Activated CD8-positive, alpha-beta memory T cell treated with anti-CD3 and anti-CD28 coated beads for 1 hour (primary cell): ENCODE measurements at places on chromosomes 5 and 9.

DNA sequence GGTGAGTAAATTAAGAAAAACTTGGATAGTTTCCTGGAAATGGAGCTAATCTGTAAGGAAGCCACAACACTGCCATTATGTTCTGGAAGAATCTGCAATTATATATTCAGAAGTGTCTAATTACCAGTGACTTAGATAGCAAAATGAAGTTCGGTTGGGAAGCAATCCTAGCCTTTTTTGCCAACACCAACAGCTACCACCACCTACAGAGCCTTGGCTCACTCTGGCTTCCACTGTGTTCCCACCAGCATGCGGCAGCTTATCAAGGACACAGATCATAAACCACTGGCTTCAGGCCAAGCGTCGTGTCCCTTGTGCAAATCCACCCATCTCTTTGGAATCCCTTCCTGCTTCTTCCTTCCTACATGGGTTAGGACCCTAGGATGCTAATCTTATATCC, 118.0 kb upstream of the PCA3 start:
- DNase-seq, result no peak

DNA sequence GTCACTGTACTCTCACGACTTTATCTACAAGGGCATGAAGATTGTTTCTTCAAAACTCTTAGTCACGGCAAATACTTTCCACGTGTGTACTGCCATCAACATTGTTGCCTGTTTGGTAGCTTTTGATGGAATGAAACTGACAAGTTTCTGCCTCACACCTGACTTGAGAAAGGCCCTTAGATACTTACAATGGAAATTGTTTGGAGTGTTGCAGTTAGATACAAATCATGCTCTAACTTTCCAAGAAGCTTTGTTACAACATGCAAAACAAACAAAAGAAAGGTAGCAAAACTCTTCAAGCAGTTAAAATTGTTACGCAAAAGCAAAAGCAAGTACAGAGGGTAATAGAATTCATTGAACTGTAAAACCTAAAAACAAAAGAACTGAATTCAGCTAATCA, 91.1 kb upstream of the TLE4 start:
- no peak for DNase-seq

DNA sequence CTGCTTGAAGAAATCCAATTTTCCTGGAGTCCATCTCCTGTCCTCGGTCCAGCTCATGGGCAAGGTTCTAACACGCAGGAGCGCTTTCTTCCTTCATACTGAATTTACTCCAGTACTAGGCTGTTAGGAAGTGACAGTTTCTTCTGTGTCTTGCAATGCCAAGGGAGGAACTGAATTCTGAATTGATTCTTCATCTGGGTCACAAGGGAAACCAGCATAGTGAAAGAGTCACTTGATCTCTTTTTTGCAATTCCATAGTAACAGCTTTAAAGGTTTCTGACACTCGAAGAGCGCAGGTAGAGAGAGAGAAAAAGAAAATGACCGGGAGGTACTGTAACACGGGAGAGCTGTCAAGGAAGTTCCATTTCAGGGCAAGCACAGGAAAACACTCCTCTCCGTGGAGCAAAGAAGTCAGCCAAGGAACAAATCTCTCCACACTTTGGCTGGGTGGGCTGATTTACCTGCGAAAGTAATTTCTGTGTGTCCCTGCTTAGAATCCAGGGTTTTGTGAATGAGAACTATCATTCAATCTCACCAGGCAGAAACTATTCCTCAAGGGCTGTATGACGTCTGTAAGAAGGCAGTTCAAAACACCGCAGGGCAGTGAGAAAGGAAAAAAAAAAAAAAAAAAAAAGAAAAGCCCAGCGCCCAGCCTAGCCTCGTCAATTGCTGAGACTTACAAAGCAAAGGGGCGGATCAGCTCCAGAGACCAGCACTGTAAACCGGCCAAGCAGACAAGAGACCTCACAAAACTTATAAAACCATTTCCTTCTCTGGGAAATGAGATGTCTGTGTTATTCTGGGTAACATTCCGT, 617.8 kb downstream of the PDE4D start:
- DNase-seq, result no peak

- DNase-seq, result no peak
These were observed 1.1 kb upstream of the OTULINL start for GRCh38 chr5:14580398-14581034.

- DNase-seq, result no peak
These were observed 3.9 kb upstream of the MGAT1 start for GRCh38 chr5:180806351-180807011.

DNA sequence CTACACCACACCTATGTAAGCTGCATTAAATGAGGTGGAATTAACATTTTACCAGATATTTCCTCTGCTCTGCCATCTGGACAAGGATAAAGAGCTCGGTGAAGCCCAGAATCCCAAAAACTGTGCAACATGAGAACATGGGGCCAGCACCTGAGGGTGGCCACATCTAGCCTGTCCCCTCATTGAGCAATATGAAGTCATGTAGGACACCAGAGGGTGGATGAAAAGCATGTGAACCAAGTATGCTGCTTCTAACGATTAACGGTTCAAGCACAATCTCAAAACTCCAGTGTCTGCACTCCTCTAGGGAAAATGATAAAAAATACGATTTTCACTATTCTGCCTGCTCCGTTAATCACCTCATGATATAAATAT, 545.8 kb downstream of the EBF1 start:
- DNase-seq, result no peak

- no peak for DNase-seq
These were observed 338.4 kb downstream of the ARHGEF28 start for GRCh38 chr5:73964352-73964865.

DNA sequence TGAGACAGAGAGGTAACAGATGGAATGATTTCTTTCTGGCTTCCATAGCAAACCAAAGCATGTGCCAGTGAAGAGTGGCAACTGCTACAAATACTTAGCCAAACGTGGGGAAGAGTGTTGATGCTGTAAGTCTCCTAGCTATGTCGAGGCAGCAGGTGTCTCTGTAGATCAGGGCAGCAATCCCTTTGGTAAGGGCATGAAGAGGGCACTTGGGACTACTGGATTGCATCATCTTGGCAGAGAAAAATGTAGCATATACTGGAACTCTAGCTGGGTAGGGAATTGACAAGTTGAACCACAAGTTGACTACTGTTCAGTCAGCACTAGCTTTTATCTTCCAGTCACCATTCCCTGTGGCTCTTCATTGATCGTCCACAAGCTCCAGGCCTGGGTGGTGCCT, 75.8 kb downstream of the GHR start:
- no peak for DNase-seq

DNA sequence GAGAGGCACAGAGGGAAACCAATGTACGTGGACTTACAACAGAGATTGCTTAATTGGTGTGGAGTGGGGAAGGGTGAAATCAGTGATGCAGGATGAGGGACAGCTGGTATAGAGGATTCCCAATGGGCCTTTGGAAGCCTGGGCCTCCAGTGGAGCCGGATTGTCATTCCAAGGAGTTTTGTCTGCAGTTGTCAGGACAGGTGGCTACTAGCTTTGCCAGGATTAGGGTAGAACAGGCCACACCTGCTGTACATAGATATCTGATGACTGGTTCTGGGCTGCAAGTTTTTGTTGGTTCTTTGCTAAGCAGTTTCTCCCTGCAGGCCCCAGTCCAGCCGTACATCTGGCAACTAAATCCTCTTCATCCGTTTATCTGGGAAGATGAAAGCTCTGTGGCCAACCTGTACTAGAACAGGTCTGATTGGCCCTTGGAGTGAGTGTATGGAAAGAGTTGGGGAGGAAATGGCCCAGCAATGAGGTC, 4.2 kb downstream of the SKP2 start:
- no peak for DNase-seq

- DNase-seq, result no peak
These were observed 311.5 kb upstream of the TARS1 start for GRCh38 chr5:33129309-33129708.

- no peak for DNase-seq
These were observed 1035.3 kb downstream of the CDH12 start for GRCh38 chr5:21817668-21818369.

GRCh38 chr5:100690036-100690560, 154.9 kb downstream of the FAM174A start:
- no peak for DNase-seq

DNA sequence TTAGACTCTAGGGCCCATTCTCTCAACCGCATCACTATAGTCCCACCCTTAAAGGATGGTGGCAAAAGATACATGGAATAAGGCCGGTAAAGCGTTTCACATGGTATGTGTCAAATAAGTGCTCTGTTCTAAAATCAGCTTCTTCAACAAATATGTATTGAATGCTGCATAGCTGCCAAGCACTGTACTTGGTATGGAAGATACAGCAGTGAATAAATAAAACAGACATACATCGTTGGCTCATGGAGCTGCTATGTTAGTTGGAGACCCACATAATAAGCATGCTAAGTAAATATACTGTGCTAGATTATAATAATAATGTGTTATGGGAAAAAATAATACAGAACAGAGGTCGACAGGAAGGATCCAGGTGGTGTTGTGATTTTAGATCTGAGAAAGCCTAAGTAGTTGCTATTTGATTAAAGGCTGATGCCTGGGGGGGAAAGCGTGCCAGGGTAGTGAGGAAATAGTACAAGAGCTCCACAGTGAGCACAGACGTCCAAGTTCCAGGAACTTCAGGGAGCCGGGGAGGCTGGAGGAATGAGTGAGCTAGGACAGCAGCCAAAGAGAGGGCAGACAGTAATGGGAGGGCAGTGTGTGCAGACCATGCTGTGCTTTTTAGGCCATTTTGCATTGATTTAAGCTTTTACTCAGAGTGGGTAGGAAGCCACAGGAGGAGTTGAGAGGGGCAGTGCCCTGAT, 93.7 kb downstream of the JAKMIP2 start:
- DNase-seq, result no peak

- no peak for DNase-seq
These were observed 158.8 kb downstream of the MEF2C start for GRCh38 chr5:88724201-88724600.

GRCh38 chr5:173493846-173494245, 122.6 kb downstream of the BOD1 start:
- no peak for DNase-seq

DNA sequence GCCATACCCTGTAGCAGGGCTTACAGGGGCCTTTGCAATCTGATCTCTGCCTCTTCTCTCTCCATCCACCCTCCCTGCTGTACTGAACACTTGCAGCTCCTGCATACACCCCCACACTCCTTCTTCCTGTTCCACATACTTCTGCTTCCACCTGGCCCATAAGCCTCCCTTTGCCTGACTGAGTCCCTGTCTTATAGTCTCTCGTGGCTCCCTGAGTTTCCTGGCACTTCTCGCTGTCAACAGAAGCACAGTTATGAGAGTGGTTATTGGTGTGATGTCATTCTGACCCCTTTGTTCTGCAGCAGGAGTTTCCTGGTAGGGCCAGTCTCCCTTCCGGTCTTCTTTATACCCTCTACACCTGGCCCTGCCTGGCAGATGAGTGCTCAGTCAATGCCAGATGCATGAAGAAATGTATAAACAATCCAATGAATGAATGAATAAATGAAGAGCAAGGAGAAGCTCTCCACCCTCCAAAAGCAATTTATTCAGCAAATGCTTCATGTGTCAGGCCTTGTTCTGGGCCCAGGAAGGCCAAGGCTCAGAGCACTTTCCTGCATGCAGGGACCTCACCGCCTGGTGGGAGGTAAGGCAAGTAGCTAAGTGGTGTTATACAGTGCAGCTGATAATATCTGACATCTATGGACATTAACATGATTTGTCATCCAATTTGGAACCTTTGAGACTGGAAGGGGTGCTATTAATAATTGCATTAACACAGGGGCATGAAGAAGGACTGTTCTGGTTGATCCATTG, 20.5 kb upstream of the CSF1R start:
- DNase-seq, result no peak

DNA sequence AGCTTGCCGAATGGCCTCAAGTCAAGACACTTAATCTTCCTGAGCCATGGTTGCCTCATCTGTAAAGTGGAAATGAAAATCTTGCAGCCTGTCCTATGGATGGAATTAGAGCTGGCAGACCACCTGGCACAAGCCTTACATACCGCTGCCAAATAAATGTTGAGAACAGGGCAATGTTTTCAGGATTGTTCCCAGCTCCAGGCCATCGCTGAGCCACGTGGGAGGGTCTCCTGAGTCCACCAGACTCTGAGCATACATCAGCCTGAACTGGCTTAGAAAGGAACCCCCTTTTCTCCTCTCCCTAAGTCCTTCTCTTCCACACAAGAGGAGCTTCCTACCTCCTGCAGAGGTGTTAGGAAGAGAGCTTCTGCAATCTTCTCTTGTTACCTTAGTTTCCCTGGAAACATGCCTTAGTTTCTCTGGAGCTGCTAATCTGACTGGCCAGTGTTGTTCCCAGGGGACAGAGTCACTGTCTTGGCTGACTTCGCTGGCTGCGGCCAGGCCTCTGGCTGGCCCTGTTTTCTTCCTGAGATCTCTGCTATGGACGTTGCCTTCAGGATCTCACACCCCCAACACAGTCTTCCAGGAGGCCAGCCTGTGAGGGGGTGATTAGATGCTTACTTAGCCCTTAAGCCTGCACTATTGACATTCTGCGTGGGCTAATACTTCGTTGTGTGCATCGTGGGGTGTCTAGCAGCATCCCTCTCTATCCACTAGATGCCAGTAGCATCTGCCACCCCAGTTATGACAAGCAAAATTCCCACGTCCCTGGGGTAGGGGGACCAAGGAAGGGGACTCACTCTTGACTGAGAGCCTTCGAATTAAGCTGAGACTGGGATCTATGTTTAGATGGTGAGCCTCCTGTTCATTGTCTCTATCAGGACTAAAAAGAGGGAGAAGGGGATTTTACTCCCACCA, 62.2 kb downstream of the BOD1 start:
- no peak for DNase-seq

DNA sequence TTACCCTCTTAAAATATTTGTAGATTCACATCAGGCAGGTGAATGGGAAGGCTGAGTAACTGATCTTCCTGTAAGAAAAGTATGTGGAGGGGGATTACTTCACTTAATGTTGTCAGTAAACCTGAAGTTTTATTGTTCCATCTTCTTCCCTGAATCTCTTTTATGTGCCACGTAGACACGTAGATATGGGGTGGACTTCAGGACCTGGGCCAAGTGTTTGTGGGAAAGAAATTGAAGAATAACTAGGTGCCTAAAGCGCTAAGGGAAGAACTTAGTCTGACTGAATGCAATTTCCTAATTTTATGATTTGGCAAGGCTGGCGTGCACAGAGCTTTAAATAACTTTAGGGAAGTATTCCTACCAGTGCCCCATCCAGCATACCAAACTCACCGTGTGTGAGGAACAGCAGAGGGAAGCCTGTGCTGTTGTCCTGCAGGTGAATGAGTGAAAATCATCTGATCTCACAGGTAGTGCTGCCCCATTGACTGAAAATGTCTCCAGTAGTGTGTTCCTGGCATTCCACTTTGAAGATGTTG, 323.4 kb downstream of the KDM4C start:
- DNase-seq, result no peak

DNA sequence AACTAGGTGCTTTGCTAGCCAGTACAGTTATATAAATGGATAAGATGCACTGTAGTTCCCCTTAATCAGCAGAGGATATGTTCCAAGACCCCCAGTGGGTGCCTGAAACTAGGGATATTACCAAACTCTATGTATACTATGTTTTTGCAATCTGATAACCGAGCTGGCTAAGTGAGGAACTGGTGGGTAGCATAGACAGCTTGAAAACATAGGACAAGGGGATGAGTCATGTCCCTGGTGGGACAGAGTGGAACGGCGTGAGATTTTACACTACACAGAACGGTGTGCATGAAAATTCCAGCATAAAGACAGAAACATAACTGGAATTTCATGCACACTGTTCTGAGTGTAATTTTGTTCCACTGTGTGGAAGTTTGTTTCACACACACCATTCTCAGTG, 86.9 kb downstream of the BASP1 start:
- DNase-seq, result no peak

- no peak for DNase-seq
These were observed 662.7 kb upstream of the RGMB start for GRCh38 chr5:98110791-98111190.
